ENCODE measurements at places on chromosomes 2 and 18.
A peak's percentile ranks its signal among the peaks of the same experiment; 100 is the strongest.

DNA sequence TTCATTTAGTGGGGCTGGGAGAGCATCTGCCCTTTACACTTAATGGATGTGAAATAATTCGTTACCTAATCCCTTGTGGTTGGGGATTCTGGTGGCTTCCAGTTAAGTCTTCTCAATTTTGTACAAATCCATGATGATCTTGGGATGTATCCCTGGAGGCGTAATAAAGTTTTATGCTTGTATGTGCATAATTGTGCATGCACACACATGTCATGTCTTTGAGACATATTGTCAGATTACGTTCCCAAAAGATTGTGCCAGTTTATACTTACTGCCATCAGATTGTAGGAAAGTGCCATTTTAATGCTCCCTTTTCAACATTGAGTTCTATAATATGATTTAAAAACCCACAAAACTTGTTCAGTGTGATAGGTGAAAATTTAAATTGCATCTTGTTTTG, 60.8 kb downstream of the CHRNA1 start:
- no peak for DNase-seq

DNA sequence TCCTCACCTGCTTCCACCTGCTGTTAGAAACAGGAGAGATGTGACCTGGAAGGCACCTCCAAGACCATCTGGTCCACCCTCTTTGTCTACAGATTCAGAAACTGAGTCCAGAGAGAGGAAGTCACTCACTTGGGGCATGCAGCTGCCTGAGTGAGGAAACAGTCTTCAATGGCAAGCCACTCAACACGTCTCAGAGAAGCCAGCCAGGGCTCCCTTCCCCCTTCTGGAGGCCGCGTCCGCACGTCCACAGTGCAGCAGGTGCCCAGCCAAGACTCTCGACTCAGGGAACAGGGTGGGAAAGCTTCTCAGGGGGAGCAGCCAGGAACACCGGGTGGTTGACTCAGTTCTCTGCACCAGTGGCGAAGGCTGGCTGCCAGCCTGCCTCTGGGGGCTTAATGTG, 201.7 kb downstream of the BCL11A start:
- DNase-seq, result no peak

- DNase-seq, result no peak
Measured at GRCh38 chr2:179561702-179562101, 297.1 kb upstream of the SESTD1 start.

- peak; percentile 74 for DNase-seq
Measured at GRCh38 chr2:164014068-164014731, 278.4 kb upstream of the FIGN start.

GRCh38 chr2:227507963-227508362, 36.0 kb downstream of the AGFG1 start:
- no peak for DNase-seq

DNA sequence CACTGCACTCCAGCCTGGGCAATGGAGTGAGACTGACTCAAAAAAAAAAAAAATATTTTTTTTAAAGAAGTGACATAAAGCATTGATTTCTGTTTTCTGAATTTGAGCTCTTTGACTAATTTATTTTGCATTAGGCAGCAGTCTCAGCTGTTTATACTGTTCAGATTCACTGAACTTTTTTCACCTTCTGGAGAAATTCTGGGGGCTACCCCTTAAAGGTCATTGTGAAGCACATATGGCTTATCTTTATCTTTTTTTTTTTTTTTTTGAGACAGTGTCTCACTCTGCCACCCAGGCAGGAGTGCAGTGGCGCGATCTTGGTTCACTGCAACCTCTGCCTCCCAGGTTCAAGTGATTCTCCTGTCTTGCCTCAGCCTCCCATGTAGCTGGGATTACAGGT, 12.9 kb downstream of the PHLPP1 start:
- DNase-seq, result no peak

DNA sequence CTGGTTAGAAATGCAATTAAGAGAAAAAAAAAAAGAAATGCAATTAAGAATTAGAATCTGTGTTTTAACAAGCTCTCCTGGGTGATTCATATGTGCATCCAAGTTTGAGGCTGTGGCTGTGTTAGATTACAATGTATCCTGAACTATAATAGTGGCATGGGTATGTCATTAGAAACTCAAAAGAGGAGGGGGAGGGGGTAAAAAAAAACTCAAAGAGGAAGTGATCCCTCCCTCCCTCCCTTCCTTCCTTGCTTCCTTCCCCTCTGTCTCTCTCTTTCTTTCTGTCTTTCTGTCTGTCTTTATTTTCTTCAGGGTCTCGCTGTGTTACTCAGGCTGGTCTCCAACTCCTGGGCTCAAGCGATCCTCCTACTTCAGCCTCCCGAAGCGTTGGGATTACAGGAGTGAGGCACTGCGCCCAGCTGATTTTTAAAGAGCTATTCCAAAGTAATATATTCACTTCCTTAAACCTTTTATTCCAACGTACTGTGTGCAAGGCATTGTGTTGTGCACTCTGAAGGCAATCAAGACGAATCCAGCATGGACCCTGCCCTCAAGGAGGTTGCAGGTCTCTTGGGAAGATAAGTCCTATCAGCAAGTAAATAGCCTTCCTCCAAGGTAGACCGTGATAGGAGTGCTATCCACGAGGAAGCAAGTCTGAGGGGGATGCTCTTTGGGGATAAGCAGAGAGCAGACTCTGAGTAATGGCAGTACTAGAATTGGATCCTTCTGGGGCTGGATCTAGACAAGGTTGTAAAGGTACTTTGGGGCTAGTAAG, 35.9 kb upstream of the MCFD2 start:
- no peak for DNase-seq

DNA sequence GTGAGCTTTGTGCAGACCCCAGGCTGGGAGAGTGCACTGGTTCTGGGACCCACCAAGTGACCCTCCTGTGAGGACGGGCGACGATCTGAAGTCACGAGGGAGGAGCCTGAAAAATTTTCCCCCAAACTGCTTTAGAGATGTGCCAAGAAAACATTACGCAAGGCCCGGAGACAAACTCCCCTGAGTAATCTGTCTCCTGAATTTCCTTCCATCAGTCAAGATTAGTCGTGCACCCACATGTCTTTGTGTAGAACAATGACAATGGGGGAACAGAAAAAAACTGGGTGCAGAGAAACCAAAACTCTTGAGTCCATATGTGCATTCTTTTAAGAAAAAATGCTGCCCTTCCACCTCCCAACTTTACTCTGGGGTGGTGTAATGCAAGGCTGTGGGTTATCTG, 12.6 kb upstream of the NCK2 start:
- DNase-seq, result no peak

DNA sequence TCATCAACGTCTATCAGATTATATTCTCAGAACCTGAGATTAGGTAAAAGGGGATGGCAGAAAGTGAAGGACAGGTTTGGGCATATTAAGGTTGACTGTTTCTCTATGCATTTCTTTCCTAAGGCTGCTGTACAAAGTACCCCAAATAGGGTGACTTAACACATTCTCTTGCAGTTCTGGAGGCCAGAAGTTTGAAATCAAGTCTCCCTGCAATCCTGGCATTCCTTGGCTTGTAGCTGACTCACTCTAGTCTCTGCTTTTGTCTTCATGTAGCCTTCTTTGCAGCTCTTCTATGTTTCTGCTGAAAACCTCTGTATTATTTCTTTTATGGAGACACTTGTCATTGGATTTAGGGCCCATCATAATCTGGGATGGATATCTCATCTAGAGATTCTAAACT, 364.3 kb downstream of the PLCL1 start:
- no peak for DNase-seq

DNA sequence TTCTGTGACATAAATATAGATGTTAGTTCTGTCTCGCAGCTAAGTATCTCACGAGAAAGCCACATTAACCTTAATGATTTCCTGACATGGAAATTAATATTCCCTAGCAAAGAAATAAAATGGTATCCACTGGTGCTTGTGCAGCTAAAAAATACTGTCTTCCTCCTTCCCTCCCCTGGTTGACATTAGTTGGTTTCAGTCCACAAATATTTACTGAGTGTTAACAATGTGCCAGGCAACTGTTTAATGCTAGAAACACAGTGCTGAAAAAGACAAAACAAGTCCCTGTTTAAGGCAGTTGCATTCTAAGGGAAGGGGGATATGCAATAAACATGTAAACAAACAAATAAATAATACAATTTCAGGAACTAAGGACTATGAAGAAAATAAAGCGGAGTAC, 44.2 kb upstream of the VPS54 start:
- no peak for DNase-seq

DNA sequence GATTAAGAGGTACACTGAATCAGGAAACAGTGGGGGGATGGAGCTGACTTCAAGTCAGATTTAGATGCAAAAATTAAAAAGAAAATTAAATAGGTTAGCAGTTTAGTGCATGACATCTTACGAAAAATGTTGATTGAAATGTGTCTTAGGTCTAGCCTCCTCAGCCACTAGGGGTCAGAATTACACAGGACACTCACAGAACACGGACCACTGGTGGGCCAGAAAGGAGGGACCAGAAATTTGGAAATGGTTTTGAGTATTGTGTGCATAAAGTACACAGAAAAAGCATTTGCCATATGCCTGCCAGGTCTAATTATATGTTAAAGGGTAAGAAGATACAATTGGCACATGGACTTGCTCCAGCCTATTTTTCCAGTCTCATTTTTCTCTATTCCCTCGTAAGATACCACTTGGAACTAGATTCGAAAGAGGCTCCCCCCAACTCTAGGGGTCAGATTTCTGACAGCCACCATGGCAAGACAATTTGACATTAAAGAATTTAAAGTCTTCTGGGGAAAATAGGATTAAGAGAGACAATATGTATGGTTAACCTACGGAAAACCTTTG, 550.2 kb upstream of the SETBP1 start:
- DNase-seq, result no peak

DNA sequence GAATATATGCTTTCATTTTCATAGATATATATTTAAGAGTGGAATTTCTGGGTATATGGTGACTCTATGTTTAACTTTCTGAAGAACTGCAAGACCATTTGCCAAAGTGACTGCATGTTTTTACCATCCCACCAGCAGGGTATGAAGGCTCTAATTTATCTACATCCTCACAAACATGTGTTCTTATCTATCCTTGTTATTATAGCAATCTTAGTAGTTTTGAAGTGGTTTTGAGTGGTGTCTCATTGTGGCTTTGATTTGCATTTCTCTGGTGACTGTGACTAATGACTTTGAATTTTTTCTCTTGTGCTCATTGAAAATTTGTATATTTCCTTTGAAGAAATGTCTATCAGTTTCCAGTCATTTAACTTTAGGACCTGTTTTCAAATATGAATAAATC, 310.2 kb upstream of the NRP2 start:
- no peak for DNase-seq

DNA sequence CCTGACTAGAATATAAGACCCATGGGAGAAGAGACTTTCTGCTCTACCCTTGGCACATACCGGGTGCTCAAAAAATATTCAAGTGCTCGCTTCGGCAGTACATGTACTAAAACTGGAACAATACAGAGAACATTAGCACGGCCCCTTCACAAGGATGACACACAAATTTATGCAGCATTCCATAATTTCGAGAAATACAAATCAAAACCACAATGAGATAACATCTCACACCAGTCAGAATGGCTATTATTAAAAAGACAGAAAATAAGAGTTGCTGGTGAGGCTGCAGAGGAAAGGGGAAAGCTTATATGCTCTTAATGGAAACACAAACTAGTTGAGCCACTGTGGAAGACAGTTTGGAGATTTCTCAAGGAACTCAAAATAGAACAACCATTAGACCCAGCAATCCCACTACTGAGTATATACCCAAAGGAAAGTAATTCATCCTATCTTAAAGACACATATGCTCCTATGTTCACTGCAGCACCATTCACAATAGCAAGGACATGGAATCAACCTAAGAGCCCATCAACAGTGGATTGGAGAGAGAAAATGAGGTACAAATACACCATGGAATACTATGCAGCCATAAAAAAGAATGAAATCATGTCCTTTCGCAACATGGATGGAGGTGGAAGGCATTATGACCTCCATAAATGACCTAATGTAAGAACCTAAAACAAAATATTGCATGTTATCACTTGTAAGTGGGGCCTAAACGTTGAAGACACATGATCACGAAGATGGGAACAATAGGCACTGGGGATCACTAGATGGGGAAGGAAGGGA, 71.6 kb upstream of the CYP1B1 start:
- no peak for DNase-seq

DNA sequence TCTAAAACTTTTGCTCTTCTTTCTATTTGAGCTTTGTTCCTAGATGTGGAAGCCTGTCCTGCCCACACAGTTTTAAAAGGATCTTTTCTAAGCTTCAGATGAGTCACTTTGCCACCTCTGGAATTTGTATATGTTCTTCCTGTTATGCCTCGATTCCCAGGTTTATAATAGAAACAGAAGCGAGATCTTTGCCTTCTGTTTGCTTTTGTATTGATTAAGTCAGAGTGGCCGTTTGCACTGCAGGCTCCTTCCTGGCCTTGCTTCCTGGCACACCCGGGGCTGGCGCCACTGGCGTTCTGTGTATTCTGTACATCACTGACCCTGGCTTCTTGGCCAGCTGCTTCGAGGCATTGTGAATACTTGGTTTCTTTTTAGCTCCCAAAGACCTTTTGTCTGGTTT, 91.8 kb downstream of the MTCL1 start:
- DNase-seq, result no peak

DNA sequence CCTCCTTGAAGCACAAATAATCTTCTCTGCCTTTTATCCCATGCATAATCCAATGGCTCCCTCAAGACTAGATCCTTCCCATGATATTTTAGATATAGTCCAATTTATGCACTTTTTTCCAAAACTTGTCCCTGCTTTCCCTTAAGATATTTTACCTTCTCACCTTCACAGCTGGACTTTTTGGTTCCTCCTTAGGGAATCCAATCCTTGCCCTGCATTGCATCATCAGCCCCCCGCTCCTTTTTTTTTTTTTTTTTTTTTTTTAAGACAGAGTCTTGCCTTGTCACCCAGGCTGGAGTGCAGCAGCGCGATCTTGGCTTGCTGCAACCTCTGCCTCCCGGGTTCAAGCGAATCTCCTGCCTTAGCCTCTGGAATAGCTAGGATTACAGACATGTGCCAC, 250.6 kb downstream of the DOK6 start:
- no peak for DNase-seq

- no peak for DNase-seq
Measured at GRCh38 chr2:167940346-167940725, 307.1 kb downstream of the STK39 start.

- DNase-seq, result no peak
Measured at GRCh38 chr18:66819235-66819634, 215.3 kb upstream of the CDH19 start.

DNA sequence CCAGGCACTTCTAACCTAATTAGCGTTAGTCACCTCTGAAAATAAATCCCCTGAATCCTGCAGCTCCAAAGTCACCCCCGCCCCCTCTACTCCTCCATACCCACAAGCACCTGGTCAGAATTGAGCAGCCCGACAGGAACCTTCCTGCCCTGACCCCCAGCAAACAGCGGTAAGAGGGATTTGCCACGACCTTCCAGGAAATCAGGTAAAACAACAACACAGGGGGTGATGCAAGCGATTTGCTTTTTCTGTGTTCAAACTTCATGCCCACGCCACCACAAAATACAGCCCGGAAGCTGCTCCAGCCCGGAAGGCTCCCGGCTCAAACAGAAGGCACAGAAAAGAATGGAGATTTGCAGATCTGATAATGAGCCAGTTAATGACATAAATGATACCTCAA, 367.1 kb downstream of the GPD2 start:
- DNase-seq, result no peak
